NCI-H1092 (cell line): ENCODE measurements at places on chromosomes 6 and 20.
A peak's percentile ranks its signal among the peaks of the same experiment; 100 is the strongest.

DNA sequence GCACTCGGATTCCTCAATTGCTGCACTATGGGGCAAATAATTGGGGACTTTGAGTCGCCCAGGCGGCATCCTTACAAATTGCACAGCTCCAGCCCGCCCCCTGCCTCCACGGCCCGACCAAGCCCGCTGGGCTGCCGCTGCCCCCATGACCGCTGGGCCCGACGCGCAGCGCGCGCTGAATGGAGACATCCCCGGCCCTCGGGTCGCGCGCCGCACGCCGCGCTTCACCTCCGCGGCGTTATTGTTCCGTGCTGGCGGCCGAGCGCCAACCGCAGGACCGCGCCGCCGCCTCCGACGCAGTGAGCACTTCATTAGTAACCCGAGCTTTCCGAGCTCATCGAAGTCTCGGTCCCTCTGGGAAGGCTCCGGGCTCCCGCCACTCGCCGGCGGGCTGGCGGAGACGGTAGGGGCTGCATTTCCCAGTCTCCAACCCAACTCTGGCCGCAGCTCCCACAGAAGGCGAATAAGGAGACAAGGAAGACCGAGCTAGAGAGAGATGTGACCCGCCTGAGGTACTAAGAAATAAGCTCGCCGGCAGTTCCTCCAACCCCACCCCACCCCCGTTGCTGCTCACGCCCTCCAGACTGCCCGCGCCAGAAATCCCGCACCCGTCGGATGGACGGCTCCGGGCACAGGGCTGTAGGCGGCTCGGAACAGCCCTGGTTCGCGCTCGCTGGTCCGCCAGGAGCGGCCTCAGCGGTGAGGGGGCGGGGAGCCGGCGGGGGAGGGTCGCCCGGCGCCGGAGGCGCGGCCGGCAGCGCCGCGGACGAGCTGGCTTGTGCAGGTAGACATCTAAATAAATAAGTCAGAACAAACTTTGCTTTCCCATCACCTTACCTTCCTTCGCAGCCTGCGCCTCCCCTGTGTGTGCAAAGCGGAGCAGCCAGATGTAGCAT, 703 bp downstream of the EPHA7 start:
- peak; percentile 44 for DNase-seq

DNA sequence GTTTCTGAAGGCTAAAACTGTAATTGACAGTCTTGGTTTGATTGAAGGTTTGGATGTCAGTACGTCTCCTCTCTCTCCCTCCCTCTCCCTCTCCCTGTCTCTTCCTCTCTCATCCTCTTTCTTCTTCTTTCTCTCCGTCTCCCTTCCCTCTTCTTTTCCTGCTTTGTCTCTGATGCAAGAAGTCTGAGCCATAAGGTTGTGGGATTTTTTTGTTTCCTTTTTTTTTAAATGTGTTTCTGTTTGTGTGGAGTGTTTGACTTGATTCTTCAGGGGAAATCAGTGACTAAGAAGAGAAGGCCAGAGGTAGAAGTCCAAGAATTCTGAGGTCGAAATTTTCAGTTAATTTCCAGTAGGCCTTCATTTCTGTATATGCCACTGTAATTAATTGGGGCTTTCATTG, 111.9 kb downstream of the FOXO3 start:
- DNase-seq = no peak

DNA sequence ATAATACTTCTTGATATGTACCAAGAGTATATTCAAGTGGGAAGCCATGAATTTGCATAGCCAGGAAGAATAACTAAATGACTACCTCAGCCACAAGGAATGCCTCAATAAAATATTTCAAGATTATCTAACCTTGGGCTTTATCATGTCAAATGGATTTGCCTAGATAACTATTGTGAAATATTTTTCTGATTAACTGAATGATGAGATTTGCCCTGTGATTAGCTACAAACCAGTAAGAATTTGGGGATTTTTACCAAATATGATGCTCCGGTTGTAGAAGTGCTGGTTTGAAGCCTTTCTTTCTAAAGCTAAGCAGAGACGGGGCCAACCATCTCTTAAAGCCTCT, 125.6 kb upstream of the LAMP5 start:
- no peak for DNase-seq

DNA sequence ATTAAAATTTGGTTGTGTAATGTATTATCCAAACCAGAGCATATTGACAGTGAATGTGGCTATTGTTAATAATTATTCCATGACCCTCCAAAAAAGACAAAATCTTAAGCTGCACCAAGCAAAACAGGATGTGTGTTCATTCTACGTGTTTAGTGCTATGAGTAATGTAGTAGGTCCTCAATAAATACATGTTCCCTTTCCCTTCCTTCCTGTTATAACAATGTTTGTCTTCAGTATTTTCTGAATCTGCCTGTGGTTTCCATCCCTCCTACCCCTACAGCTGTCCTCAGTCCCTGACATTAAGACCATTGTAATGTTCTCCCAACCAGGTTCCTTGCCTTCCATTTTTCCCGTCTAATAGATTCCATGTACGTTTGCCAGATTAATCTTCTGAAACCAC, 163.8 kb downstream of the AIG1 start:
- no peak for DNase-seq

DNA sequence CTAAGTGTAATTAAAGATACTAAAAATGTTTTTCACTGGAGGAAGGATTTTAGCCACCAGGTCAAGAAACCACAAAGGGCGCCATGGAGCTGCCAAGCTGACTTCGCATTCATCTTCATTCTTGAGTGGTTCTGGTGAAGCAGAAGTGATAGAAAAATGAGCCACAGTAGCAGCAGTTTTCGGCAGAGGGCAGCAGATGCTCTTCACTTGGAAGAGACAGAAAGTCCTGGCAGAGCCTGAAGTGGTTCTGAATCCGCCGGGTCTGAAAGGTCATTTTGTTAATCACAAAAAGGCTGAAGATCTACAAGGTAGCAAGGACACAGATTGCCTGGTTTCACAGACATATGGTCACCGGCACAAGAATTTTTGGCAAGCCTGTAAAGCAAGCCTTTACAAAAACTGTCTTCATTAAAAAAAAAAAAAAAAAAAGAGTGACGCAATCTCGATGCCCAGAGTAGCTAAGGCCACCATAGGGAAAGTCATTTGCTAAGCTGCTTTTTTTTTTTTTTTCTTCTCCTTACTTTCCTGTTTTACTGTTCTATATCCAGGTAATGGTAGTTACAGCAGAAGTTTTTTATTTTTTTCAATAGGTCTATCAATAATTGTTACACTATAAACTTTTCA, 345.1 kb upstream of the AGPAT4 start:
- peak; percentile 83 for DNase-seq

DNA sequence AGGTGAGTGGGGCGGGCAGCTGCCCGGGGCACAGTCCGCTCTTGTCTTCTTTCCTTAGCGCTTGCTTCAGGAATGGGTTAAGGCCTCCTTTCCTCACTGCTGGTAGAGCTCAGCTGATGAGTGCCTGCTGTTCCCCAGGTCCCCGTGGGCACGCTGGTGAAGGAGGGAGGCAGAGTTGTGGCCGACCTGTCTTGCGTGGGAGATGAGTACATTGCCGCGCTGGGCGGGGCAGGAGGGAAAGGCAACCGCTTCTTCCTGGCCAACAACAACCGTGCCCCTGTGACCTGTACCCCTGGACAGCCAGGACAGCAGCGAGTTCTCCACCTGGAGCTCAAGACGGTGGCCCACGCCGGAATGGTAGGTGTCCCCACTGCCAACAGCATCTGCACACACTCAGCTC, 15.7 kb downstream of the MTG2 start:
- DNase-seq = no peak

- no peak for DNase-seq
Observed at GRCh38 chr6:104955491-104955890, 1.4 kb upstream of the LIN28B start.
